Stimulated activated CD4-positive, alpha-beta T cell treated with anti-CD3 and anti-CD28 coated beads, Interleukin-2, amount 100 ng/mL, for 24 hours (primary cell): ENCODE measurements at places on chromosomes 16 and 17.

GRCh38 chr17:49528966-49529365 is 33.9 kb downstream of the NGFR start:
- no peak for DNase-seq

- peak; percentile 43 for DNase-seq
These were observed 834 bp downstream of the FLYWCH1 start for GRCh38 chr16:2912330-2913199.

DNA sequence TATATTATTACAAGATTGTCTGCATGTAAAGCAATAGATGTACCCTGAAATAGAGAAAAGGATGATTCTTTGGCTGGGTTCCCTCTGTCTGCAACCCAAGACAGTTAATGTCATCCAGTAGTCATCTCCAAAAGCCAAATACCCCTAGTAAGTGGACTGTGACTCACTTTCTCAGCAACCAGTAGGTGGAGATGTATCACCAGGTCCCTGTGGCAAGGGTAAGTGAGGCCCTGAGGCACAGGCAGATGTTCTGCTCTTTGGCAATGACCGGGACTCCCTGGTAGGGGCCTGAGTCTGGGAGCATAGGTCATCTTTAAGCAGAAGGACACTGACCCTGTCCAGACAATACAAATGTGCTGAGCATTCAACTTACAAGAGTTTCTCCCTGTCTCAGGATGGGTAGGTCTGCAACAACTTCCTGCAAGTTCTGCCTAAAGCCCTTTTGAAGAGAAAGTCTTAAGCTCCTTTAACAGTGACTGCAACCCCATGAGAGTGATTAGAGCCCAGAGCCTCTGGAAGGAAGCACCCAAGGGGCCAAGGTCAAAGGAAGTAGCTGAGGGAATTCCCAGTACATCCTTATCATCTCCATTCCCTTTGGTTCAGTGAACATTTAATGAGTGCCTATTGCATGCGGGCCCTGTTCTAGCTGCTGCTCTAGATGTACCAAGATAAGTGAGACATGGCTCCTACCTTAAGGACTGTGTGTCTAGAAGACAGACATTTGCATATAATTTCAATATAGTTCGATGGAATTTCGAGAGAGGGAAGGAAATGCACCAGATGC is 31.9 kb downstream of the PMP22 start:
- DNase-seq = no peak

GRCh38 chr17:55784666-55785065 is 33.8 kb downstream of the PCTP start:
- DNase-seq = no peak

GRCh38 chr17:28574526-28574925 is 2.2 kb downstream of the ALDOC start:
- DNase-seq = no peak
